ENCODE measurements at places on chromosomes 11 and 22. TPM values are rescaled to one million over a fixed set of nuclear protein-coding genes. Genes with fewer than 3 reads are reported as not detected.
A peak's percentile ranks its signal among the peaks of the same experiment; 100 is the strongest.

- no peak for DNase-seq
These were observed 1.4 kb upstream of the PIWIL3 start for GRCh38 chr22:24775769-24776492.

- DNase-seq: no peak
These were observed 13.1 kb downstream of the TOLLIP start for GRCh38 chr11:1296287-1296686.

Gene ADAMTS15
- 0.62 TPM for total RNA-seq

Gene TH
- not detected for total RNA-seq

Gene OR5M3
- not detected for total RNA-seq

GRCh38 chr22:19037282-19038163 lies 84.7 kb downstream of the DGCR2 start:
- no peak for DNase-seq

Gene GGTLC2
- total RNA-seq: not detected

DNA sequence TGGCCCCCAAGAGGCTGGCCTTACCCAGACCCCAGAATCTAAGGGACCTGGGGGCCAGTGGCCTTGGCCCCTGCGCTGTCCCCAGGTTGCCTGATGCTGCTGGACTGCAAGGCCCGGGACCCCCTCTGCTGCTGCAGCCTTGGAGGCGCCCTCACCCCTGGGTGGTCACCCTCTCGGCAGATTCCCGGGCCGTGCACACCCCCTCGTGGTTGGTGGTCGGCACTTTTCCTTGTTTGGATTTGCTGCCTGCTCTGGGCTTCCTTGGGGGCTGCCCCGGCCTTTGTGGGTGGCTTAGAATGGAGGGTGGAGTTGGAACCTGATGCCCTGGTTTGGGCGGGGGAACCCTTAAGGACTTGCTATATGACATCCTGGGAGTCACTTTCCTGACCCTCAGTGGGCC lies 5.3 kb downstream of the RIN1 start:
- no peak for DNase-seq

Gene SCGB2A2
- total RNA-seq: not detected

DNA sequence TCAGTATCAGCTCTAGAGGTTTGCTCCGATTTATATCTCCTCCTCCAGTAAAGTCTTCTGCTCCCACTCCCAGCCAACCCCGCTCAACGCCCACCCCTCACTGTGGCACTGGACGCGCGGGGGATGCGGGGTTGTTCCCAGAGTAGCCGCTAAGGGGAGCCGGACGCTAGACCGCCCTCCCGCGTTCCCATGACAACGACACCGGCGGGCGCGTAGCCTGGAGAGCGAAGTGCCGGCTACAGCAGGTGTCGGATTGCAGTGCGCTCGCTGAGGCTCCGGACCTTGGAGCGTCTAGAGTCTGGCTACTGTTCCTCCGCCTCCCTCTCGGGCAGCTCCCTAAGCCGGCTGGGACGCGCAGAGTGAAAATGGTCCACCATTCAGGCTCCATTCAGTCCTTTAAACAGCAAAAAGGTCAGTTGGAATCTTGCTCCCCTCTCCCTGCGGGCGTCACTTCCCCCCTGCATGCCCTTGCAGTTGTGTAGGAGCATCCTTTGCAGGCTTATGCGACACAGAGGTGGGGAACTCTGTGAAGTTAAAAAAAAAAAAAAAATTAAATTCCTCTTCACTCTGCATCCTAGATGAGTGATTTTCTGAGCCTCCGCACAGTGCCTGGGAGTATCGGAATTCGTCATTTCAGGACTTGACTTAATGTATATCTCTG lies at the start of gene ANO3:
ANO3 (plus strand) TSS at position 220 of the 661 bp plus-strand sequence; CDS start at position 366, 146 bp downstream.
- DNase-seq: peak; percentile 72

GRCh38 chr11:123416566-123416965 lies 13.5 kb upstream of the GRAMD1B start:
- DNase-seq: no peak

- DNase-seq: no peak
These were observed 27.3 kb downstream of the ALX4 start for GRCh38 chr11:44282620-44283019.

DNA sequence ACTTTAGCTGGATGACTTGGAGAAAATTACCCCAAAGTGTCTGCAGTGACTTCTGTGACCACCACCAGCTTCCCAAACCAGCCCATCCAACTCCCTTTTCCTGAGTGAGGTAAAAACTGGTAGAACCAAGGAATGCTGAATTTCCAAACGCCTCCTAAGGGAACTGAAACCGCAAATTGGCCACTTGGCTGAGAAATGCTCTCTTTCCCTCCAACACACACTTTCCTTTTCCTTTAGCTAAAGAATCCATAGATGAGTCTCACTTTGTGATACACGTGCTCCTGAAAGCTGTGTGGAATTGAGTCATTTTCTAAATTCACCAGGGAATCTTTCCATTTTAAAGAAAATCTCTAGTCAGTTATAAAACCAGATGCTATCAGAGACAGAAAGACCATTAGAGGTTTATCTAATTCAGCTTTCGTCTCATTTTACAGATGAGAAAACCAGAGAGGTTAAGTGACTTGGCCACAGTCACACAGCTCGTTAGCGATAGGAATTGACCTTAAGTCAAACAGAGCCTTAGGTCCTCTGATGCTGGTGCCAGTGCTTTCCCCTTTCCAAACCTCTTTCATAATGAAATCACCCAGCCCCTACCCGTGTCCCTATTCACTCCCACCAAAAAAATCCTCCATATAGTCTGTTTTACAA lies 137.2 kb downstream of the COMMD9 start:
- DNase-seq: no peak

Gene TIGD3
- 1.1 TPM for total RNA-seq

- DNase-seq: no peak
These were observed 26.2 kb downstream of the TMEM135 start for GRCh38 chr11:87063982-87064381.

Gene JAML
- not detected for total RNA-seq

- DNase-seq: no peak
These were observed 167.0 kb downstream of the TENM4 start for GRCh38 chr11:79273781-79274180.
